ENCODE measurements at places on chromosomes 6 and 20.

DNA sequence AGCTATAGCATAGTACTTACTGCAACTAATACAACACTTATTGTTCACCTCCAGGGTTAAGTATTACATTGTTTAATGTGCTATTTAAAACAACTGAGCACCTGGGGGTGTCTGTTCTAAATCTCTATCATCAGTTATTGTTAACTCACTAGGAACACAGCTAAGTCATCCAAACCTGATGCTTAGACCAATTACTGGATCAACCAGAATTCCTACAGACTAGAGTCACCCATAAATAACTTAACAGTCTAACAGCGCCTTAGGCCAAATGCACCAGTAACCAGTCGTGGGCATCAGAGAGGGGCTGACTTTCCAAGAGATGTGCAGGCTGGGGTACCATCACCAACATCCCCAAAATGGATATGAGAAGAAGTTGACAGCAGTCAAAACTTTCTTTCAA lies 110.7 kb downstream of the ADTRP start:
- no peak for DNase-seq

GRCh38 chr20:11248687-11249638 lies 575.2 kb upstream of the JAG1 start:
- no peak for DNase-seq

GRCh38 chr6:118932421-118932820 lies 2.5 kb downstream of the MCM9 start:
- DNase-seq: no peak

DNA sequence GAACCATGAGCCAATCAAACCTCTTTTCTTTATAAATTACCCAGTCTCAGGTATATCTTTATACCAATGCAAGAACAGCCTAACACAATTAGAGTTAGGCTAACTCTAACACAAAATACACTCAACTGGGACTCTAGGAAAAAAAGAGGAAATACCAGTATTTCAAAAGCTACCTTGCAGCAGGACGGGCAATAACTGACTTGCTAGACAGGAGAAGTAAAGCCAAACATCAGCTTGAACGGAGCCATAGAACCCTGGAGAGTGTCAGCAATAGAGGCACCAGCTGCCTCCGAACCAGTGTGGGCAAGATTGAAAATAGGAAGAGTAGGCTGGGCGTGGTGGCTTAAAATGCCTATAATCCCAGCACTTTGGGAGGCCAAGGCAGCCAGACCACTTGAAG lies 162.0 kb upstream of the SOX4 start:
- no peak for DNase-seq

GRCh38 chr6:23269436-23269835 lies 700.1 kb downstream of the HDGFL1 start:
- no peak for DNase-seq

GRCh38 chr6:39407446-39407993 lies 85.0 kb upstream of the KCNK16 start:
- no peak for DNase-seq

DNA sequence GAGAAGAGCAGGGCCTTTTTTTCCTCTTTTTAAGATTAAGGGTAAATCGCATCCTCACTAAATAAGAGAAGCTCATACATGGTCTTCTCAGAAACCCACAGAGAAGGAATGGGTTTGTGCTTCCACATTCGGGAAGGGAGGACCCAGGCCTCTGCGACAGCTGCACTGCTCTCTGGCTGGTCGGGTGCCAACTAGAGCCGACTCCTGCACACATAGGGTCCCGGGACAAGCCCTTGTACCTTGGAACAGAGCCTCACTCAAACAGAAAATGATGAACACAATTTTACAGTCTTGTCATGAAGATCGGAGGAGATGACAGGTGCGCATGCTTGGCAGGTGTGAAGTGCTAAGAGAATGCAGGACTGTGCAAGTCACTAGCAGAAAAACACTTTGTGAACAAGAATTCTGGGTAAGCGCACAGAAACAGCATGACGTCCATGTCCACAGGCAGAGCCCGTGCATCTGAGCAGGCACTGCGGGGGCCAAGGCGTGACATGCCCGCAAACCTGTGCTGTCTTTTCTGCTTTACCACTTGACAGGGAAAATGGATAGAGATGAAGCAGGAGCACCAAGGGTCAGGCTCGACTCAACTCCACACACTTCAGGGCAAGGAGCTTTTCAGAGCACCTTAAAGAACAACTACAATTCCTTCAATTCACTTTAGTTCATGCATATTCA lies 101.0 kb upstream of the MPC1 start:
- no peak for DNase-seq

DNA sequence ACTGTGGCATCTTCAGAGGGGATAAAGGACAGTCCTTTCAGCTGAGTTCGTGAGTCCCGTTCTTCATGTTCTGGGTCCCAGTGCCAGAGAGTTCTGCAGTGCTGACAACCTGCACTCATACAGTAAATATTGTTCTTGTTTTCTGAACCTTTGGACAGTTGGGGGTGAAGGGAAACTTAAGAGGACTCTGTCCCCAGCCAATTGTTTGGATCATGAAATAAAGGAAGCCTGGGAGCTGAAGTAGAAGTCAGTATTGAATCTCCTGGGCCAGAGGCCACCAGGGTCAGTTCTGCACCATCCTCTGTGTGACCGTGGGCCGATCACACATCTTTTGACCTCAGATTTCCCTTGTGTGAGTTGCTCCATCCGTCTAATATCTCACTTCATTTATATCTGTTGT lies 3.2 kb downstream of the SLC2A12 start:
- DNase-seq: no peak

DNA sequence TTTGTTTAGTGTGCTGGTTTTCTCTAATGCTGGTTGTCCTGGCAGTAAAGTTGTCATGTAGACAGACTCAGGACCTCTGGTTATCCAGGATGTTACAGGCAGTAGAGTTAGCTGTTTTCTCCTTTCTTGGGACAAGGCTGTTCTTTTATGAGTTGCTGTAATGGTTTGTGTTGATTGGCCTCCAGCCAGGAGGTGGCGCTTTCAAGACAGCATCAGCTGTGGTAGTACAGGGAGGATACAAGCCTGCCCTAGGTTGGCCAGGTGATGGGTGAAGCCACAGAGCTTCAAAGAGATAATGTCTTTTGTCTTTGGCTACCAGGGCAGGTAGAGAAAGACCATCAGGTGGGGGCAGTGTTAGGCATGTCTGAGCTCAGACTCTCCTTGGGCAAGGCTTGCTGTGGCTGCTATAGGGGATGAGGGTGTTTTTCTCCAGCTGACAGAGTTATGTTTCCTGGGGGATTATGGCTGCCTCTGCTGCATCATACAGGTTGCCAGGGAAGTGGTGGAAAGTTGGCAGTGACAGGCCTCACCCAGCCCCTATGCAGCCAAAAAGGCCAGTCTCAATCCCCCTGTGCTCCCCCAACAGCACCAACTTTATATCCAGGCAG lies 127.2 kb upstream of the TAB2 start:
- no peak for DNase-seq

Data from cardiac muscle cell (in vitro differentiated cells and primary cell).